Heart left ventricle (tissue), 16 donors: ENCODE measurements at places on chromosomes 1 and 21. TPM values are rescaled to one million over a fixed set of nuclear protein-coding genes. Genes with fewer than 3 reads are reported as not detected.
A peak's percentile ranks its signal among the peaks of the same experiment; 100 is the strongest.

SH3D21 gene
- 3.1 TPM for total RNA-seq

DNA sequence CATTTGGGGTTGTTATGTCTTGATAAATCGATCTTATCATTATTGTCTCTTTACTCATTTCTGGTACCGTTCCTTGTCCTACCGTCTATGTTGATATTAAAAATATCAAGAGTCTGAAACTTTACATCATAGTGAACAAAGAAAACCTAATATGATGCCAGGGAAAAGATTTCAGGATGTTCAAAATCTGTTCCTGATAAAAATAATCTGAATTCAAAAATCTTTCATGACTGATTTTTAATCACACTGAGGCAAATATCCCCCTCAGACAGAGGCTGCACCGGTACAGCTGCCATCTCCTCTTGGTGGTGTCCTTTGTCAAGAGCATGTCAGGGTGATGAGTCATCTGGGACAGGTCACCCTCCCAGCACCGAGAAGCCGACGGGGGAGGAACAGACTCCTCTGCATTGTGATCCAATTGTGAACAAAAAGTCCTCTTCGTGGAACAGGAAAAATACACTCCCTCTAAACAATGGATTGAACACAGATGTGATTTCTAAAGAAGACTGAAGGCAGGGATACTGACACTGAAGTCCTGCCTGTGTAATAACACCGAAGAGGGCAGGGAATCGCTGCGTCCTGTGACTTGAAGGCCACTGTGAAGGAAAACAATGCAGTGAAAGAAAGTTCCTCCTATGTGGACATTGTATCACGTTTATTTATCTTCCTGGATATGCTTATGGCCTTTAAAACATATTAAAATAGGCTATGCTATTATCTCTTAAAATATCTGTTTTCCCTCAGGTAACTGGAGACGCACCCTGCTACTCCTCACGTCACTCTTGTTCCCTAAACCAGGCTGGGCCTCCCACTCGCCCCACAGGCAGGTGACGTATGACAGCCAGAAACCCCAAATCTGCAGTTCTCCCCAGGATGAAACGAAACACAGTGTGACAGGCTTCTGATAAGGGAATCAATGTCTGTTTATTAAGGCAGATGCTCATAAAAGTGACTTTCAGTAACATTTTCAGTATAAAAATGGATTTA, 4.3 kb upstream of the SPATC1L start:
- H3K36me3 ChIP-seq, result peaks cover 26% of the 10 kb centered on the region
- peak overlapping the region; percentile 75 for H3K27ac ChIP-seq

NFYC gene
- total RNA-seq, result 54.0 TPM

GRCh38 chr1:162974810-162975209, 94.4 kb upstream of the RGS4 start:
- no peaks in the 10 kb centered on the region for H3K4me1 ChIP-seq
- no peaks in the 10 kb centered on the region for H3K27me3 ChIP-seq
- no peaks in the 10 kb centered on the region for H3K36me3 ChIP-seq
- H3K27ac ChIP-seq, result no peak overlapping the region
- DNase-seq, result no peak

INKA2 gene
- total RNA-seq, result 14.0 TPM

DNA sequence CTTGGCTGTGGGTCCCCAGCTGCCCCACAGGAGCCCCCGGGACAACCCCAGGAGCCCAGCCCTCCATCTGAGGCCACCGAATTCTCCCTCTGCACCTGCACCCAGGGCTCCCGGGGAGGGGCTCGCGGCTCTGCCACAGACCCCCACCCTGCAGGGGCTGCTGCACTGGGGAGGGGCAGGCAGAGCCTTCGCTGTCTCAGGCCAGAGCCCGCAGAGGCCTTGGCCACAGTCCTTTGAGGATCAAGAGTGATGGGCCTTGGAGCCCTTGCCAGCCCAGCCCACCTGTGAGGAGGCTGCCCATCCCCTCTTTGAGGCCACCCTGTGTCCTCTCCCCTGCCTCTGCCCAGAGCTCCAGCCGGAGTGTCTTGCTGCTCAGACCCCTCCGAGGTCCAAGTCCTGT, 6.5 kb downstream of the PERM1 start:
- peaks cover 36% of the 10 kb centered on the region for H3K27me3 ChIP-seq
- H3K4me3 ChIP-seq, result no peak overlapping the region

PTGS2 gene
- total RNA-seq, result 0.22 TPM

MECR gene
- total RNA-seq, result 30.1 TPM
